Cortex of kidney (tissue), 1 donor: ENCODE measurements at places on chromosomes 5 and 9.

DNA sequence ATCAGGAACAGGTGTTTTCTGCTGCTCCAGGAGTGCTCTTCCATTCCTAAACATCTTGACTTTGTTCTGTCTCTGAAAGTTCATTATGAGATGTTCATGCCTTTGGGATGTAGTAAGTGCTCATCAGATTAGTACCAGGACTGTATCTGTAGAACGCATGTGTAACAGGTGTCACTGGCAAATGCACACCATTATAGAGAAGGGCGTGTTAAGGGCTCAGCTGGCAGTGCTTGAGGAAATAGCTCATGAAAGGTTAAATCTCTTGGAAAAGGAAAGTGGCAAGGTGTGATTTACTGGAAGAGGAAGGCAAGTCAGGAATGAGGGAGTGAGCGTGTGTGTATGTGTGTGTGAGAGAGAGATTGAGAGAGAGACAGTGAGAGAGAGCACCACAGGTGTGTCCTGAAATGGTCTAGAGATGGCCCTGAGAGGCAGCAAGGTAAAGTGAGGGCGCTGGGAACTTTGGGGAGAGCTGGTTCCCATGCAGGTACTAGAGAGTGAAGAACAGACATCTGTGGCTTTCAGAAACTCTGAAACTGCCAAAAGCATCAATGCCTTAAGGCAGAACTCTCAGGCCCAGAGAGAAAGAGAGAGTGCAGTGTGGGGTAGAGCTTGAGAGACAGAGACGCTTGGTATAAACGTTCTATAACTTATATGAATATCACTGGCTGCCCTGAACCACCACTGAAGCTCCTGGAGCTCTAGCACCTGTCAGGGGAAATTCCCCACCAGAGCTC is 13.7 kb upstream of the CXCL14 start:
- DNase-seq = no peak

DNA sequence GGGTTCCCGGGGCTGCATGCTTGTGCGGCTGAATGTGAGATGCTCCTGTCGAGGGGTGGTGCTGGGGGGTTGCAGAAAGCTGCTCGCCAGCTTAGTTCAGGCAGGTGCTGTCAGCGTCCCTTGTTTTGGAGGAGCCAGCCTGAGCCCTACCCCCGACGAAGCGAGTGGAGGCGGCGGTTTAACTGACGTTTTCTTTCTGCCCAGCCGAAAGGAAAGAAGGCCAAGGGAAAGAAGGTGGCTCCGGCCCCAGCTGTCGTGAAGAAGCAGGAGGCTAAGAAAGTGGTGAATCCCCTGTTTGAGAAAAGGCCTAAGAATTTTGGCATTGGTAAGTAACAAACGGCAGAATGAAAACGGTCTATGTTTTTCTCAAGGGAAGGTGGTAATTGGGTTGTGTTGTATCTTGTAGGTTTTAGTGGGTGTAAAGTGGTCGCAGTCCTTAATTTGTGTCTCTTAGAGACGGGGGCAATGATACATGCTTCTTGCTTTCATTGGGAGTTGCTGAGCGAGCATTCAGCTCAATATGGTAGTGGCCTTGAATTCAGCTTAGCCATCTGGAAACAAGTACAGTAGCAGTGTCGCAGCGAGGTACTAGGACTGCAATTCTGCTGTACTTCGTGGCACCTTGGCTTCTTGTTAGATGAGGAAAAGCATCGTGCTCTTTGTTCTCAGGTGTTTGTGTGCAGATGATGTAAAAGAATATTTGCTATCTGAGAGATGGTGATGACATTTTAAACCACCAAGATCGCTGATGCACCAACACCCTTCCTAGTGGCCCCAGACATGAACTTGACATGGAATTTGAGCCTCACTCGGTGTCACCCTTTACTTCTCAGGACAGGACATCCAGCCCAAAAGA is 928 bp downstream of the RPL7A start:
- DNase-seq = no peak

DNA sequence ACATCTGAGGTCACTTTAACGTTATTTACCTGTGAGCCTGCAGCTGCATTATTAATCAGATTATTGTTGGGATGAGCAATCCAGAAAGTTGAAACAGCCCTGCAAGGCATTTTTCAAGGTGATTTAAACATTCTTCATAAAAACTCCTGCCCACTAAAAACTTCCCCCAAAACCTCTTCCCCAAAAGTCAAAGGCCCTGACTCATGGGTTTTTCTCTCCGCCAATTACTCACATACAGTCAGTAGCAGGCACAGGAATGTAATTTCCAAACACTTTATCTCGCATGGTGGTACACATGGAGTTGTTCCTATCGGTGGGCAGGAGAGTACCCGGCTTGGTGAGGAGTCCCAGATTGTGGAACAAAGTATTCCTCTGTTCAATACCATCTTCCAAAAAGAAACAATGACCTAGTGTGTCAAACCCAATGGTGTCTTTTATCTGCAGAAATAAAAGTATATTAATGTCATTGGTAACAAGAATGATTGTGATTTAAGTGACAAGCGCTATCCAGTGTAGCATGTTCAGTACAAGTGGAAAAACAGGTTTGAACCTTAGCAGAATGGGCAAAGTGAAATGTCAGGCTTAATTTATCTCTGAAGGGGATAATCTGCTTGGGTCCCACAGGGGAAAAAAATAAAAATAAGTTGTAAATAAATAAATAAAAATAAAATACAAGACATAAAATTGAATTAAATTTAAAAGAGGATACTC is 38.3 kb downstream of the CEMIP2 start:
- DNase-seq = no peak

GRCh38 chr9:136118320-136119060 is at the start of gene TMEM250:
Gene TMEM250, minus strand, starts transcription at chr9:136118875. Its CDS starts 1,975 bp downstream, at chr9:136116900.
- DNase-seq = peak; percentile 49

DNA sequence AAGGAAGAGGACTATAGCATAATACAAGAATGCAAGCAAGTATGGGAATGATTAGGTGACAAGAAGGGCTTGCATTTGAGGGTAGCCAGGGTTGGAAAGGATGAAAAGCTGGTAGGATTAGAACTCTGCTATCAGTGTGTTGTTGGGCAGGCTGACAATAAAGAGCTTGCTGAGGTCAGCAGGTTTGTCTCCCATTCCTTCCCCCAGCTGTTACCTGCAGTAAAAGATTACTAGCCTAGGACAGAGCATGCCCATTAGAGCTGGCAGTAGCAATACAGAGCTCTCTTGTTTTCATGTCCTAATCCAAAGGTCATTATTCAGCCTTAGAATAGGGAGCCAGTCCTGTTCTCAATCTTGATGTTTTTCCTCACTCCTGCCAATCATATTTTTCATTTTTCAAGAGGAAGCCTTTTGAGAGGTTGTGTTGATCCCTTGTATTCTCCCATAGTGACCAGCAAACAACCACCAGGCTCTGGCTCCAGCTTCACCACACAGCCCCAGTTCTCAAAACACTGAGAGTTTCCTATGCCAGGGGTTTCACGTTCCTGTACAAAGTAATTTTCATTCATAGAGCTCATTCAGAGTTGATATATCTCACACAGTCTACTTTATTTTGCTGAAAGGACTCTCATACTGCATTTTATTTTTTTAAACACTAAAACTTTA is 71.7 kb downstream of the OR2K2 start:
- DNase-seq = no peak

GRCh38 chr5:67969631-67970030 is 245.9 kb upstream of the PIK3R1 start:
- DNase-seq = no peak

GRCh38 chr5:116887104-116887503 is 312.5 kb upstream of the SEMA6A start:
- no peak for DNase-seq

DNA sequence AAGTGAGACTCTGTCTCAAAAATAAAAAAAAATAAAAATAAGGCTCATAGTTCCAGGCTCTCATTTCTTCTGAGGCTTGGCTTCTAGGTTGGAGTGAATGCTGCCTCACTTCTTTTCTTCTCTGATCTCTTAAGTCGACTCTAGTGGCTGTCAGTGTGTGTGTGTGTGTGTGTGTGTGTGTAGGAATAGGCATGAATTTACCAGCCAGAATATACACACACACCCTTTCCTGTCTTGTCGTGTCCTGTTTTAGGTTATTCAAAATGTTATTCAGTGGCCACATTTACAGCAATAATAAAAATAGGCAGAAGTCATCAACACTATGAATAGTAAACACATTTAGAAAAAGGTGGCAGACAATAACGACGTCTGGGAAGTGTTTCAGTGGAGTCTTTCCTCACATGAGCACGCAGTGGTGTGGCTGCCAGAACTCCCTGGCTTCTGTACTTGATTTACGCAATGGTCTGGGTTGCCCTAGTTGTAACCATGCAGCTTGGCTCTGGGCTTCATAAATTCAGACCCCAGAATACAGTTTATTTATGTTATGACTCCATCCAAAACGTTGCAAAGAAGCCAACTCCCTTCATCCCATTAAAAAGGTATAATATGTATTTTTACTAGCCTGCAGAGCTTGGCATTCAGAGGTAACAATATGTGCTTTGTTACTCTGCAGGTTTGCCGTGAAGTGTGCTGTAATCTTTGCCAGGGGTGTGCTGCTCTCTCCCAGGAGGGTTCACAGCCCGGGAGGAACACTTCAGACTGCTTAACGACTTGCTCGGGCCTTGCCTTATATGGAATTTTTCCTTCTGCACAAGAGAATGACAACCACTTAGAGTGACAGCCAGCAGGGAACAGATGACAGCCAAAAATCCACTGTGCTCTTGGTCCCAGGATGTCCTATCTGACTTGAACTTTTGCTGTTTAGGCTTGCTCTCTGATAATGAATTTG is 34.4 kb upstream of the PALM2AKAP2 start:
- DNase-seq = no peak

GRCh38 chr9:121599872-121600585 is 51.4 kb upstream of the DAB2IP start:
- DNase-seq = no peak

DNA sequence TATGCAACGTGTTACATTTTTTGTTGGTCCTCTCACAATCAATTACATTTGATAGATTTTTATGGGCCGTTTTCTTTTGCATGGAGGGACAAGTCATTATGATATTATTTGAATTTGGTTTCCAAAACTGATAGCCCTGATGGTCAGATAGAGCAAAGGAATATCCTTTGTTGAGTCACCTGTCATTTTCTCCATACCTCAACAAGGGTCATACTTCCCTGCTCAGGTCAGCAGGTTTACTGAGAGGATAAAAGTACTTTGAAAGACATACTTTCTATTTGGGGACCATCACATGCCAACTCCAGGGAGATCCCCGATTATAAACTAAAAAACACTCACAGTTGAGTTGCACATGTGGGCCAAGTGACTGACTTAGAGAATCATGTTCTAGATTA is 132.9 kb downstream of the SUSD1 start:
- no peak for DNase-seq

- no peak for DNase-seq
Measured at GRCh38 chr5:124627815-124628595, 118.4 kb downstream of the ZNF608 start.

- no peak for DNase-seq
Measured at GRCh38 chr5:148406406-148406805, 22.6 kb downstream of the FBXO38 start.

GRCh38 chr5:14773588-14773987 is 98.0 kb downstream of the ANKH start:
- DNase-seq = no peak

GRCh38 chr5:152094060-152094459 is 169.4 kb upstream of the GLRA1 start:
- DNase-seq = no peak

DNA sequence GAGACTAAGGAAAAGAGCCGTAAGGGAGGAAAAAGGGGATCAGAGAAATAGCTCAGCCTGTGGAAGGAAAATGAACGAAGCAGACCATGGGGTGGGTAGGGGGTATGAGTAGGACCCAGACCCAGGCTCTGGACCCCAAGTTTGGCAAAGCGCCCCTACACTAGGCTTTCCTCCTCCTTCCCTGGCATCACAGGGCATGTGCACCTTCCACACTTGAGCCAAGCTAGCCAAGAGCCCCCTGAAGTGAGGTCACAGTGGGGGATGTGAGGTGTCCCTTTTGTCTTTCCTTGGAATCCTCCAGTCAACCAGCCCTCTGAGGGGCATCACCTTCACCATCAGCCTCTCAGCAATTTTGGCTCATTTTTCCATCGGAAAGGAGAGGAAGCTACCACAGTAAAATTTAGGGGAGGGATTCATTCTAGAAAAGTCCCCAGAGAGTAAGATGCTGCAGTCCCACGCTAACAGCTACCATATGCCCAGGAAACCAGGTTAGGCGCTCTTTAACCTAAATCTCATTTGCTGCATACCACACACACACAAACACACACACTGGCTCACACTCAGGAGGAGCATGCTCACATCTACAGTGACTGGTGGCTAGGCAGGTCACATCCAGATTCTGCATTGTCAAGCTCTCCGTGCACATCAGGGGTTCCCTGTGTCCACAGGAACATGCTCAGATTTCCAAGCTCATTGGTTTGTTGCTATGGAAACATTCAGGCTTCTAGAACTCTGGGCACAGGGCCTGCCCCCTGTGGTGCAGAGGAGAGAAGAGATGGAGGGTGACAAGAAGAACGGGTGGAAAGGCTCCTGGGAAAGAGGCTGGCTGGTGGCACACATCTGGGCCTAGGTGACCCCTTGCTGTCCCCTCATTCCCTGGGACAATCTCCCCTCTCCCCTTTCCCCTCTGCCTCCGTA is 9.9 kb downstream of the REEP2 start:
- no peak for DNase-seq

- no peak for DNase-seq
Measured at GRCh38 chr9:84822589-84823233, 153.2 kb downstream of the NTRK2 start.

DNA sequence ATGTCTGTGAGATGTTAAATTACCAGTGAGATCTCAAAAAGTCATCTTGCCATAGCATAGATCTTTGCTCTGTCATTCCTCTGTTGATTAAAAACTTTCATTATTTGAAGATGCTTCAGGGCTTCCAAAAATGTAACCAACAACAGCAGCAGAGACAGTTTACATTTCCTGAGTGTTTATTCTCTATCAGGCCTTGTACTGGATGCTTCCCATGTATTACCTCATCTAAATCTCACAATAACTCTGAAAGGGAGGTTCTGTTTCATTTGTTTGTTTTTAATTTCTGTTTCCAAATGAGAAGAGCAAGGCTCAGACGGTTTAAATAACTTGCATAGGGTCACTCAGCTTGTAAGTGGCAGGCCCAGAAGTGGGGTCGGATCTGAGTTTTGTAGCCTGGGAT is 45.2 kb downstream of the MRRF start:
- DNase-seq = no peak

GRCh38 chr9:131642496-131643083 is 97.3 kb downstream of the PRRT1B start:
- DNase-seq = no peak

- no peak for DNase-seq
Measured at GRCh38 chr5:151195622-151196021, 28.3 kb downstream of the CCDC69 start.

GRCh38 chr5:160435532-160435931 is 13.9 kb downstream of the PTTG1 start:
- no peak for DNase-seq

DNA sequence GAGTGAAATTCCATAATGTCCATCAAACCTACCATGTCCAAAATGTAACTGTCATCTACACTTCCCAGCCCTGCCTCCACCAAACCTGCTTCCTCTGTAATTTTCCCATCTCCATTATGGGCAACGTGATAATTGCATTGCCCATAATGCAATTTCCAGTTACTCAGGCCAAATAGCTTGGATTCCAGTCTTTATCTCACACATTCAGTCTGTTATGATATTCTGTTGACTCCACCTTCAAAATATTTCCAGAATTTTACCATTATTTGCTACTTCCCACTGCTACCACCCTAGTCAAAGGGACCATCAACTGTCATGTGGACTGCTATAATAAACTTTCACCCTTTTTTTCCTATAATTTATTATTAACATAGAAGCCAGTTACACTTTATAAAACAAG is 256.0 kb downstream of the CWC27 start:
- no peak for DNase-seq
